ENCODE measurements at places on chromosomes 2 and 18. TPM values are rescaled to one million over a fixed set of nuclear protein-coding genes. Genes with fewer than 3 reads are reported as not detected.

Gene ABCG5
- not detected for total RNA-seq

Gene GPR39
- not detected for total RNA-seq

Gene MGAT4A
- total RNA-seq, result 49.4 TPM

Gene FAM110C
- total RNA-seq, result 0.51 TPM

Gene MAB21L4
- not detected for total RNA-seq

Gene AQP12A
- total RNA-seq, result not detected

Gene VWA3B
- total RNA-seq, result not detected

Gene ING5
- 39.7 TPM for total RNA-seq

Gene CYP27C1
- total RNA-seq, result not detected

Gene SLC14A1
- total RNA-seq, result 1.3 TPM

Gene RETREG2
- total RNA-seq, result 70.1 TPM

Gene HNMT
- not detected for total RNA-seq

Gene C1GALT1C1L
- total RNA-seq, result not detected

Gene ERICH2
- total RNA-seq, result not detected

Gene ZNF804A
- not detected for total RNA-seq

Gene ATP6V1B1
- total RNA-seq, result not detected

Gene EFR3B
- 1.0 TPM for total RNA-seq

Gene MC4R
- not detected for total RNA-seq

Gene RTN4
- total RNA-seq, result 70.3 TPM

Gene RHBDD1
- 49.0 TPM for total RNA-seq

Gene CCDC102B
- total RNA-seq, result 2.3 TPM

Gene CCDC138
- 14.3 TPM for total RNA-seq

Gene NRP2
- 1.5 TPM for total RNA-seq

Measured in activated CD4-positive, alpha-beta T cell treated with anti-CD3 and anti-CD28 coated beads for 36 hours (primary cell).